Stimulated activated naive CD8-positive, alpha-beta T cell treated with anti-CD3 and anti-CD28 coated beads, Interleukin-15, Interleukin-2, amounts not matched to agents 100 U/mL and 50 U/mL, for 24 hours (primary cell): ENCODE measurements at places on chromosomes 2 and 18.

DNA sequence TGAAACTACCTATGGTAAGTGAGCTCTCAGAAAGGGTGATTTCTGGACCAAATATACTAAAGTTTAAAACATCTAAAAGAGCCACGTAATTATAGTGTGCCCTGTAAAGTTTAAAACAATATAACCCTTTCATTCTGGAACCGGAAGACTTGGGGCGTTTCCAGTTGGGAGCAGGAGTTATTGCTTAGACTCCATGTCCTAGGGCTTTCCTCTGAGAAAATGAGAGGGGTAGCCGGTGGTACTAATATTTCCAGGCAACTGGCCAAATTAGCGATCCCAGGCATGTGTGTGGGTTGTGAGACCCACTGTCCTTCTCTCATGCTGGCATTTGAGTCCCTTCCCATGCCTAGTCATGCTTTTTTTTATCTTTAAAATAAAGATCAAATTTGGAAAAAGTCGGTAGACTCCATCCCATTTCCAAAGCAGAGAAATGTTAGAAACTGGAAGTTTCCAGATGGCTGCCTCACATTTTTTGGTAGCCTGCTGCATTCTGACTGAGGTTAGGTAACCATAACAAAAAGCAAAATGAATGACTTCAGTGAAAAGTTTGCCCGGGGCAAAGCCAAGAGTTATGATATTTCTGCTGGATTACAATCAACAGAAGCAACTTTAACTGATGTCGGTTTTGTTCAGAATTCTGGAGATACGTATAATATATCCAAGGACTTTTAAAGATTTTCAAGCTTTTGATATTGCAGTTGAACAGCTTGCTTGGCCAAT lies 227.4 kb downstream of the SS18 start:
- no peak for DNase-seq

- no peak for DNase-seq
Measured at GRCh38 chr2:163731735-163732134, 4.1 kb downstream of the FIGN start.

DNA sequence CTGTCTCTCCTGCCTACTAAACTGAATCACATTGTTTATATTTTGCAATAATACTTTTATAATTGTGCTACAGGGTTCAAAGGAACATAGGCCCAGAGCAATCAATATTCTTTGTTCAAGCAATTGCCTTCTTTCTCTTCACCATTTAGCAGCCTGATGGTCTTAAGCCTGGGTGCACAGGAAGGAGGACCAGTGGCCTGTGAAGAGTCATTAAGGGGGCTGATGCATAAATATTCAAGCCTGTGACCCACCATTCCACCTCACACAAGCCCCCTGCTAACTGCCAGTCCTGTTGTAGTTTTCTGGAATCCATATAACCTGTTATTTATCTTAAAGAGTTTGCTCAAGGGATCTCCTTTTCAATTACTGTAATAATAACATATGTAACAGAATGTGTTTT lies 56.0 kb downstream of the ABCA12 start:
- DNase-seq, result no peak

GRCh38 chr18:69518989-69519388 lies 118.3 kb downstream of the DOK6 start:
- DNase-seq, result no peak

- no peak for DNase-seq
Measured at GRCh38 chr2:1136846-1137245, 186.2 kb downstream of the SNTG2 start.

- no peak for DNase-seq
Measured at GRCh38 chr2:1055014-1055595, 104.5 kb downstream of the SNTG2 start.

GRCh38 chr18:67864677-67865340 lies 348.3 kb upstream of the DSEL start:
- no peak for DNase-seq

DNA sequence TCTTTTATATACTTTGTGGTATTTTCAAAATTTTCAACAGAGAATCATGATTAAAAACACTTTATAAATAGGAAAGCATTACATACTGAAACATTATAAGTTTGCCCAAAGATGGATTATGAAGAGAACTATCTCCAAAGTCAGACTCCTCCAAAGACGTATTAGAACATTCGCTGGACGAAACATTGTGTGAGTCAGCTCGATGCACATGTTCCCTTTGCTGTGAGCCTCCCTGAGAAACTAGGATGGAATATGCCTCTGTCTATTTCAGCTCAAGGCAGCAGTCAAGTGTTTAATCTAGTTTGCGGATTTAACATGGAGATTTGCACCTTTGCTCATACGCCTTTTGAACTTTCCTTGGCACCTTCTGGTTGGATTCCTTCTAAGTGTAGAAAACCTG lies 92.2 kb upstream of the NCKAP5 start:
- no peak for DNase-seq
